ENCODE measurements at places on chromosomes 13 and 19. TPM values are rescaled to one million over a fixed set of nuclear protein-coding genes. Genes with fewer than 3 reads are reported as not detected.

IZUMO2 gene
- total RNA-seq, result not detected

NTF4 gene
- total RNA-seq, result not detected

CGB2 gene
- total RNA-seq, result 1.9 TPM

RNF17 gene
- 0.34 TPM for total RNA-seq

TMPRSS9 gene
- total RNA-seq, result not detected

CCDC70 gene
- total RNA-seq, result not detected

PLPPR3 gene
- total RNA-seq, result 2.9 TPM

PLIN3 gene
- 59.5 TPM for total RNA-seq

LEUTX gene
- not detected for total RNA-seq

ARMC6 gene
- 57.0 TPM for total RNA-seq

- no peak for DNase-seq
These were observed 169.5 kb upstream of the EDNRB start for GRCh38 chr13:78087966-78088678.

DNA sequence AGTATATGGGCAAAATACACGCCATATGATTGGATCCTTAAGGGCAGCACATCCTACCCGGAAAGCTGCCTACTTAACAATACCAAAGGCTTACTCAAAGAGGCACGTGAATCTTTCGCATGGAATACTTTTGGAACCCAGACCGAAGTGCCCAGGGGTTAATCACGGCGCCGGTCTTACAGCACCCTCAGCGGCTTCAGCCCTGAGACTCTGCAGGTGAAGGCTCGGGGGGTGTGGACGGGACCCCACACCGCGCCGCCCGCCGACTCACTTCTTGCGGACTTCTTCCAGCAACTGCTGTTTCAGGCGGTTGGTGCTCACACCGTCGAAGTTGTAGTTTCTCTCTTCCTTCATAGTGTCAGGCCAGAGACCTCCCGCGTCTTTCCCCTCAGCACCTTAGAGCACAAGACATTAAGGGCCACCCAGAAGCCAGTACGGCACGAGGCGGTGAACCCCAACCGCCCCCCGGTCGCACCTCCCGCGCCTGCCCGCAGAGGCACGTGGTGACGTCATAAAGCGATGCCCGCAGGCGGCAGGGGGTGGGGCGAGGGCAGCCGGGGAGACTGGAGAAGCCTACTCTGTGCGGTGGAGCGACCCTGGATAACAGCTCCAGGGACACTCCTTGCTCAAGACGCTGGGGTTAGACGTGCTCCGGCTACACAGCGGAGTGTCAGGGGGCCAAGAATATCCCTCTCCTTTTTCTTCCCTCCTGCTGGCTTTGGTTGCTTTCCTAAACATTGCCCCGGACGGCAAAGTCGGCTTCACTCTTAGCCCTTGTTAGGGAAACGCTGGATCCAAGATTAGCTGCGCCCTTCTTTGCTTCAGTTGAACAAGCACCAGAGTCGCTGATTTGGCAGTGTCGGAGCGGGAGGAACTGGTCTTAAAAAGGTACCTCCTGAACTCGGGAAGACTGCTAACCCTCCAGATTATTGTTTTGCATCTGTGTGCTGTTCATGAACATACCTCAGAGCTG is at the start of gene CCDC169:
TSS of gene CCDC169 (minus strand) at position 449 of the 973 bp plus-strand sequence. CDS start at position 354, 95 bp downstream.
- DNase-seq, result peak; percentile 10

DNA sequence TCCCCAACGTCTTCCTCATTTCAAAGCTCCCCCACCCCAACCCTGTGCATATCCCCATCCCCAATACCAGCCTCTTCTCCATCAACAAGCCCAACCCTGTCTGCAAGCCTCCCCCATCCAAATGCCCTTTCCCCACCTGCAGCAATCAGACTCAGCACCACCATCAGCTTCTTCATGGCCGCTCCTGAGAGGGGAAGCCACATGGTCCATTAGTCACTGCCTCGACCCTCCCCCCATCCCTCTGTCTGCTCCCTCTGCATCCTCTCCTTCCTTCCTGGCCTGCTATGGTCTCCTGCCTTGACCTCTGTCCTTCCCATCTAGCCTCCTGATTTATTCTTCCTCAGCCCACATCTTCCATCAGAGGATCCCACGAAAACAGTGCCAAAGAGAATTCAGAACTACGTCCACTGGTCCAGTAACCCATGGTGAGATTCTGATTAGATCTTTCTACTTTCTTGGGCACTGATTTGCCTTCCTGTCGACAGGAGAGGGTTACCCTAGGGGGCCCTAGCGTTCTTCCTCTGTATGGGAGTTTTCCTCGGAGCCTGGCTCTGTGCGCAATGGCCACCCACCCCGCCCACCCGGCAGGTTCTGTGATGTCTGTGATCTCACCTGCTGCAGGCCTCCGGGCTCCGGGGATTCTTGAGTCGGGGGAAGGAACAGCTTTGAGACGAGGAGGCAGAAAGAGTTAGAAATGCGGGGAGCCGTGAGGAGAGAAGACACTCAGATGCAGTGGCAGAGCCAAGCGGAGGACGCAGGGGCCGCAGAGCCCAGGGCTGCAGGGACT is 1.3 kb downstream of the KLK6 start:
- no peak for DNase-seq

- DNase-seq, result no peak
These were observed 10.1 kb downstream of the EPN1 start for GRCh38 chr19:55684946-55685681.

- no peak for DNase-seq
These were observed 97.9 kb downstream of the HSPH1 start for GRCh38 chr13:31063772-31064171.

GRCh38 chr13:59504407-59504806 is 659.3 kb downstream of the DIAPH3 start:
- no peak for DNase-seq

- DNase-seq, result no peak
These were observed 16.5 kb downstream of the ARHGEF7 start for GRCh38 chr13:111131611-111132010.

DNA sequence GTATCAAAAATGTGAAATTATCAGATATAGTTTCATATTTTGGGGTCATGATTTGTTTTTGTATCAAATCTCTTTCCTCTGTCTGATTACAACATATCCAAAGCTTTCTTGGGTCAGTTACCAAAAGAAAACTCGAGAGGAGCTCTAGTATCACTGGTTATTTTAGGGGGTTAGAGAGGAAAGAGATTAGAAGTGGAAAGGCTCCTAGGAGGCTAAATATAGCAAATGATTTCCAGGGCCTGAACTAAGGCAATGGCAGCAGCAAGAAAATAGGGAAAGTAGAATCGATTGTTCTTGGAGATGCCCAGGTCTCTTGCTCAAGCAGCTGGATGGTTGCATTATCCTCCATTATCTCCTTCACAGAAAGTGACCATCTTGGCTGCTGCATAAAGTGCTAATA is 72.9 kb downstream of the NHLRC3 start:
- no peak for DNase-seq

GRCh38 chr19:5694956-5695648 is 5.0 kb downstream of the RPL36 start:
- DNase-seq, result no peak

DNA sequence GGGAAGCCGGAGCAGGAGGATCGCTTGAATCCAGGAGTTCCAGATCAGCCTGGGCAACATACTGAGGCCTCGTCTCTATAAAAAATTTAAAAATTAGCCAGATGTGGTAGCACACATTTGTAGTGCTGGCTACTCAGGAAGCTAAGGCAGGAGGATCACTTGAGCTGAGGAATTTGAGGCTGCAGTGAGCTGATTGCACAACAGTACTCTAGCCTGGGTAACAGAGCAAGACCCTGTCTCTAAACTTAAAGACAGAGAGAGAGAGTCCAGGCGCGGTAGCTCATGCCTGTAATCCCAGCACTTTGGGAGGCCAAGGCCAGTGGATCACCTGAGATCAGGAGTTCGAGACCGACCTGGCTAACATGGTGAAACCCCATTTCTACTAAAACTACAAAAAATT is 4.4 kb downstream of the IFNL3 start:
- DNase-seq, result no peak

- no peak for DNase-seq
These were observed 25.0 kb downstream of the CEBPG start for GRCh38 chr19:33398361-33399060.

DNA sequence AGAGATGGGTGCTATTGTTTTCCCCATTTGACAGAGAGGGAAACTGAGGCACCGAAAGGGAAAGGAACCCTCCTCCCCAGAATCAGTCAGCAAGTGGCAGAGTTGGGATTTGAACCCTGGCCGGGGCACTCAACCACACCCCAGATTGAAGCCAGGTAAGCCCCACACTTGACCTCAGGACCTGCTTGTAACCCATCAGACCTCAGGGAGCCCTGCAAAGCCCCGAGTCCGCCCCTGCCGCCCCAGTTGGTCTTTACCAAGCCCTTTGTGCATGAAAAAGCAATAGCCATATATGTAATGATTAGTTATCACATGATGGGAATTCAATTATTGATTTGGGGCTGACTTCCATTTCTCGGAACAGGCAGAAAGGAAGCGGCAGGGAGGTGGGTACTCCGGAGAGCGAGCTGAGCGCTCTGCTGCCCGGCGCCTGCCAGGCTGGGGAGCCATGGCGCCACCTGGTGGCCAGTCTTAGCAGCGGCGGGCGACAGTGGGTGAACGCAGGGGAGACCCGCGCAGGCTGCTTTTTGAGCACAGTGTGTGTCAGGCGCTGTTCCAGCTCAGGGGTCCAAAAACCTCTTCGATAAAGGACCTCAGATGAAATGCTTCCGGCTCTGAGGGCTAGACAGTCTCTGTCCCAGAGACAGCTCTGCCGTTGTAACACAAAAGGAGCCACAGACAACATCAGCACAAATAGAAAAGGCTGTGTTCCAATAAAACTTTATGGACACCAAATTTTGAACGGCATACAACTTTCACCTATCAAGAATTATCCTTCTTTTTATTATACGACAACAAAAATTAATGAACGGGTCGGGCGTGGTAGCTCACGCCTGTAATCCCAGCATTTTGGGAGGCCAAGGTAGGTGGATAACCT is 82.9 kb upstream of the CACNA1A start:
- DNase-seq, result no peak

Measured in kidney epithelial cell (primary cell).